HS-5 (cell line): ENCODE measurements at places on chromosomes 2 and 18.

- DNase-seq, result no peak
Measured at GRCh38 chr2:35978218-35978617, 377.4 kb upstream of the CRIM1 start.

- DNase-seq, result no peak
Measured at GRCh38 chr2:111897924-111898702, at the start of gene MERTK. Gene MERTK, plus strand, starts transcription at chr2:111898607. Its CDS starts 129 bp downstream, at chr2:111898736.

GRCh38 chr2:191692502-191693115, 14.7 kb downstream of the NABP1 start:
- DNase-seq, result no peak

DNA sequence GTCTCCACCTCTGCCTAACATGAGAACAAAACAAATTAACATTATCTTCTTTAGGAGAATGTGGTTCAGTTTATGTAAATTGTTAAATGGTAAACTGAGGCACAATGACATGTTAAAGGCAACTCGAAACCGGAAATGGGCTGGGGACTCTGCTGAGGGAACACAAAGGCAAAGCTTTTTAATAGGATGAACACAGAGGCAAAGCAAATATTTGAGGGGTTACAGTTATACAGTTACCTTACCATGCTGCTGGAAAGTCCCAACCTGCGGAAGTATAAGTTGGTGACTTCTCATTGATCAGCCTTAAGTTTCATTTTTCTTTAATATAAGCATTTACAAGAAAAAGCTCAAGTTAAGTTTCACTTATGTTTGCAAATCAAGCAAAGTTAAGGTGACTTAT, 195.0 kb downstream of the DLGAP1 start:
- no peak for DNase-seq

DNA sequence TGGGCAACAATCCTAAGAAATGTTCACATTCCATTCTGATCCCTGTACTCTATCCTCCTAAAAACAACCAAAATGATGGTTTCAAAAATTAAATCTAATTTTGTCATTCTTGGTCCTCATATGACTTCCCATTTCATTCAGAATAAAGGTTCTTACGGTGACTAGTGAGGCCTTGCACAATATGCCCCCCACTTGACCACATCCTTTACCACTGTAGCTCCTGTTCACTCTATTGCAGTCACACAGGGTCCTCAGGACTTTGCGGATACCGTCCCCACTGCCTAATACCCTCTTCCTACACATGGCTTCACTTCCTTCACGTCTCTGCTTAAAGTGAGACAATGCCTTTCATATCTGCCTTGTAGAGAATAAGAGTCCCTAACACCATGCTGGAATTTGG, 1058.7 kb upstream of the KLHL29 start:
- DNase-seq, result no peak

DNA sequence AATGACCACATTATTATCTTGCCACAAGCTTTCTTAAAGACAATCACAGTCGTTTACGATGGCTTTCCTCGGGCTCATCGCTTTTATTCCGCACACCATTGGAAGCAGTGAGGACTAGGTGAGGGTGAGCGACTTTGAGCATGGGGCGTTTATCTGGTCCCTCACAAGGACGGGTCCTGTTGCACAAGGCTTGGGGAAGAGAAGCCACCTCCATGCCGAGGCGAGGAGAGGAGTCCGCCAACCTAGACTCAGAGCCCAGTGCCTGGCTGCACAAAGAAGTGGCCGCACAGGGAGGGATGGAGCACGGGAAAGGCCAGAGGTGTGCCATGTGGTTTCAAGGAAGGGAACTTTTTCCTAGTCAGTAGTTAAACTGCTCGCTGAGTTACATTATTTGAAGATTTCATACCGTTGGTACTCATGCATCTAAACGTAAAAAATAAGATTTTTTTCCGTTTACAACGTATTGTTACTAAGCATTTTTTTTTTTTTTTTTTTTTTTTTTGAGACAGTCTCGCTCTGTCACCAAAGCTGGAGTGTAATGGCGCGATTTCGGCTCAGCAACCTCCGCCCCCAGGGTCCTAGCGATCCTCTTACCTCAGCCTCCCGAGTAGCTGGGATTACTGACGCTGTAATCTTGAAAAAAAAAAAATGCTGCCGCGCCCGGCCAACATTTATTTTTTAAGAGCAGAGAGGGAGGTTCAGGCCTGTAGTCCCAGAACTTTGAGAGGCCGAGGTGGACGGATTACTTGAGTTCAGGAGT, 849 bp upstream of the CYP27C1 start:
- no peak for DNase-seq

GRCh38 chr2:232687382-232688160, 9.6 kb upstream of the GIGYF2 start:
- no peak for DNase-seq

GRCh38 chr2:197673106-197673505, 2.3 kb downstream of the RFTN2 start:
- no peak for DNase-seq

GRCh38 chr18:69840001-69840400, 107.7 kb downstream of the CD226 start:
- DNase-seq, result no peak

DNA sequence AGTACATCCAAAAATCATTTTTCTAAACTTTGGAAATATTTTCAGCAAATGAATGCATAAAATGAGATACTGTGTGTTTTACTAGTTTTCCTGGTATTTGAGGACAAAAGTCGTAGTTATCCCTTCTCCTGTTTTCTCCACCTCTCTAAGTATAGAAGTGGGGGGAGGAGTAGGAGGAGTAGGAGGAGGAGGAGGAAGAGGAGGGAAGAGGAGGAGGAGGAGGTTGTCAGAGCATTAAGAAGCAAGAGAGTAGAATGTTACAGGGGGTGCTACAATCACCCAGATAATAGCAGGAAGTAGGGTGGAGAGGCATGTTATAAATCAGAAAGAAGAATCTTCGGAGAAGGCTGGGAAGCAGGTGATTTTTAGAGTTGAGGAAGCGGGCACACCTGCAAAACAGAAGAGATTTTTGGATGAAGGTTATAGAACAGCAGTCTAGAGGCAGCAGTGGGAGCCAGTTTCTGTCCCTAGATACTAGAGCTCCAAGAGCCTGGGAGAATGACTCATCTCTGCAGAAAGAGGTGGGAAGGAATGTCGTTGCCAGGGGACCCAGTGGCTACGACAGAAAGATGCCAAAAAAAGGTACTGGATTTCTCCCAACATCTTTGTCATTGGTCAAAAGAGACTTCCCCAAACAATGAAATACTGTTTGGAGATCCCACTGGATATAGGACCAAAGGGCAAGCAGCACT, 44.2 kb upstream of the AQP4 start:
- no peak for DNase-seq

DNA sequence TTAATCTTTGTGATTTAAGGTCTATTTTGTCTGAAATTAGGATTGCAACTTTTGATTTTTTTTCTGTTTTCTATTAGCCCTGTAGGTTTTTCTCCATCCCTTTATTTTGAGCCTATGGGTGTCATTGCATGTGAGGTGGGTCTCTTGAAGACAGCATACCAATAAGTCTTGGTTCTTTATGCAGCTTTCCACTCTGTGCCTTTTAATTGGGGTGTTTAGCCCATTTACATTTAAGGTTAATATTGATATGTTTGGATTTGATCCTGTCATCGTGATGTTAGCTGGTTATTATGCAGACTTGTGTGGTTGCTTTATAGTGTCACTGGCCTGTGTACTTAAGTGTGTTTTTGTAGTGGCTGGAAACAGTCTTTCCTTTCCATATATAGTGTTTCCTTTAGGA, 17.7 kb downstream of the EHBP1 start:
- no peak for DNase-seq
